ENCODE measurements at places on chromosomes 3 and 15. TPM values are rescaled to one million over a fixed set of nuclear protein-coding genes. Genes with fewer than 3 reads are reported as not detected.

CD200R1 gene
- total RNA-seq, result 14.2 TPM

DPPA4 gene
- total RNA-seq, result 7.5 TPM

LRRIQ4 gene
- total RNA-seq, result not detected

IMPG2 gene
- 2.6 TPM for total RNA-seq

CELF6 gene
- total RNA-seq, result 1.9 TPM

SAMMSON gene
- total RNA-seq, result 26.2 TPM

SRGAP3 gene
- 10.4 TPM for total RNA-seq

ARIH1 gene
- 46.9 TPM for total RNA-seq

PIF1 gene
- total RNA-seq, result 1.7 TPM

ITPKA gene
- total RNA-seq, result 24.1 TPM

ANKUB1 gene
- total RNA-seq, result 40.9 TPM

SYNPR gene
- total RNA-seq, result 9.9 TPM

IL16 gene
- 7.2 TPM for total RNA-seq

ECE2 gene
- not detected for total RNA-seq

NME9 gene
- 0.48 TPM for total RNA-seq

GOLGA8R gene
- 8.2 TPM for total RNA-seq

MITF gene
- total RNA-seq, result 12.8 TPM

SAMD7 gene
- total RNA-seq, result 1.9 TPM

SH3BP5 gene
- 21.4 TPM for total RNA-seq

STARD9 gene
- 20.5 TPM for total RNA-seq

KIF15 gene
- total RNA-seq, result 5.3 TPM

HIGD2B gene
- not detected for total RNA-seq

LYSMD4 gene
- total RNA-seq, result 12.5 TPM

BLM gene
- 4.1 TPM for total RNA-seq

RAB6B gene
- 2.6 TPM for total RNA-seq

ARRDC4 gene
- total RNA-seq, result 36.1 TPM

PLA2G4F gene
- 3.1 TPM for total RNA-seq

ADAMTS17 gene
- 8.2 TPM for total RNA-seq

KY gene
- total RNA-seq, result 1.7 TPM

STRA6 gene
- total RNA-seq, result 35.6 TPM

STX19 gene
- 9.4 TPM for total RNA-seq

TPRG1 gene
- 13.5 TPM for total RNA-seq

CCDC39 gene
- not detected for total RNA-seq

A4GNT gene
- total RNA-seq, result 0.96 TPM

COLQ gene
- total RNA-seq, result 0.72 TPM

ALS2CL gene
- total RNA-seq, result 8.7 TPM

KCNMB2 gene
- total RNA-seq, result 15.2 TPM

THRB gene
- total RNA-seq, result 8.4 TPM

NDN gene
- 147 TPM for total RNA-seq

NMNAT3 gene
- 15.6 TPM for total RNA-seq

SCAANT1 gene
- total RNA-seq, result not detected

TM4SF18 gene
- 3.9 TPM for total RNA-seq

GDPGP1 gene
- 6.3 TPM for total RNA-seq

PLA2G4E gene
- total RNA-seq, result 0.72 TPM

CLDN18 gene
- total RNA-seq, result 0.96 TPM

ROBO2 gene
- total RNA-seq, result 13.2 TPM

SPESP1 gene
- 0.72 TPM for total RNA-seq

RPL32 gene
- 2,466 TPM for total RNA-seq

HHLA2 gene
- 1.4 TPM for total RNA-seq

NR2E3 gene
- not detected for total RNA-seq

CIDEC gene
- total RNA-seq, result 4.6 TPM

GOLGA8J gene
- total RNA-seq, result 2.6 TPM

NUSAP1 gene
- 15.9 TPM for total RNA-seq

THBS1 gene
- 1,162 TPM for total RNA-seq

EFCAB12 gene
- 1.4 TPM for total RNA-seq

SV2B gene
- total RNA-seq, result 2.6 TPM

TRANK1 gene
- 9.4 TPM for total RNA-seq

MASP1 gene
- 7.2 TPM for total RNA-seq

FSTL1 gene
- total RNA-seq, result 1,082 TPM

All from umbilical cord (tissue), 2 donors.